ENCODE measurements at places on chromosomes 2 and 18. TPM values are rescaled to one million over a fixed set of nuclear protein-coding genes. Genes with fewer than 3 reads are reported as not detected.

DYNC1I2 gene
- 115 TPM for total RNA-seq

NRP2 gene
- 137 TPM for total RNA-seq

PLA2R1 gene
- 7.0 TPM for total RNA-seq

COL6A3 gene
- total RNA-seq, result 1.8 TPM

FBLN7 gene
- 2.2 TPM for total RNA-seq

SLC11A1 gene
- total RNA-seq, result under 0.01 TPM

LRRC30 gene
- not detected for total RNA-seq

CLEC4F gene
- under 0.01 TPM for total RNA-seq

NDC80 gene
- 3.2 TPM for total RNA-seq

NDUFS1 gene
- total RNA-seq, result 101 TPM

DQX1 gene
- total RNA-seq, result not detected

GPR39 gene
- total RNA-seq, result 0.22 TPM

GRCh38 chr18:66124394-66124793 lies 373.6 kb downstream of the CDH7 start:
- DNase-seq, result no peak

GRCh38 chr18:47990981-47991380 lies 60.5 kb upstream of the SMAD2 start:
- no peak for DNase-seq

DNA sequence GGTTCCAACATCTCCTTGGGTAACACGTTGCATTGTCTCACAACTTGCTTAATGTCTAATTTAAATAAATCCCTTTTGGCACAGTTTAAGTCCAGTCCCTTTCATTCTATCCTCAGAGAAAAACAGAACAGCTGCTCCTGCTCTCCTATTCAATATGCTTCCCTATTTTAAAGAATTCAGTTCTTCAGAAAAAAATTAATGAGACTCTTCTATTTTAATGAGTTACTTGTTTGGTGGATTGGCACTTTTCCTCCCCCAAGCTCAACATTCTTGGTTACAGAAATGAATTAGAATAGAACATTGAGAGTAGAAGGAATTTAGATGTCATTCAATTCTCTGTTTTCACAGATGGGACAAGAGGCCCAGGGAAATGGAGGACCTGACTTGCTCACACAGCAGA lies 116.9 kb upstream of the ATP8B1 start:
- DNase-seq, result no peak

- DNase-seq, result no peak
Observed at GRCh38 chr2:71607151-71607889, 154.0 kb downstream of the DYSF start.

- no peak for DNase-seq
Observed at GRCh38 chr18:62340996-62341395, 15.9 kb downstream of the TNFRSF11A start.

- peak; percentile 83 for DNase-seq
Observed at GRCh38 chr2:25521665-25522387, 151.6 kb downstream of the DTNB start.

DNA sequence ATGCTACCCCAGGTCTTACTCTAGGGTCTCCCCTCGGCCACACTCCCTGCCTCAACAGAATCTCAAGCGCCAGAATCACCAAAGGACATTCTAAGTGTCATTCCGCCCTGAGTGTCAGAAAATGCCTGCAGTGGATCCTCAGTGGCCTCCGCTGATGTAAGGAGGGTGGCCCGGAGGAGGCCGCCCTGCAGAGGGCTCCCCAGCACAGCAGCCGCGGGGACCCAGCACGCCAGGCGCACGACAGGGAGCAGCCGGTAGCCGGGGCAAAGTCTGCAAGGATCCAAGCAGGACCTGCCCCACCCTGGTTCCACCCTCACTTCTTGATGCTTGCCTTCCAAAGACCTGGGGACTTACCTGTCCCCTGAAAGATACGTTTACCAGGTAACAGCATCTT lies 54.2 kb upstream of the ID2 start:
- DNase-seq, result no peak

DNA sequence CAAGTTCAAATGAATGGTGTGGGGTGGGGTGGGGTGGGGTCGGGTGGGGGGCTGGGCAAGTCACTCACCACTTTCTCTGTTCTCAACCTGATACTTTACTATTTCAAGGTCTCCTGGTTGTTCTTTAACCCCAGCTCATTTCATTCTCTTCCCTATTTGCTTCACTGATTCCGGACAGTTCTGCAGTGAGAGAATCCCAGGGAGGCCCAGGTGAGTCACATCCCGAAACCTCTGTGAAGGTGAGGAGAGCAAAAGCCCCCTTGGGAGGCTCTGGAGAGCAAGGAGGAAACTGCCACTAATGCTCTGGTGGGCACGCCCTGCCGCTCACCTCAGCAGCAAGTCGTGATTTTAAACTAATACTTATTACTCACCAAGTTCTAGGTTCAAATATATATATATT lies 8.9 kb downstream of the EDAR start:
- DNase-seq, result no peak

DNA sequence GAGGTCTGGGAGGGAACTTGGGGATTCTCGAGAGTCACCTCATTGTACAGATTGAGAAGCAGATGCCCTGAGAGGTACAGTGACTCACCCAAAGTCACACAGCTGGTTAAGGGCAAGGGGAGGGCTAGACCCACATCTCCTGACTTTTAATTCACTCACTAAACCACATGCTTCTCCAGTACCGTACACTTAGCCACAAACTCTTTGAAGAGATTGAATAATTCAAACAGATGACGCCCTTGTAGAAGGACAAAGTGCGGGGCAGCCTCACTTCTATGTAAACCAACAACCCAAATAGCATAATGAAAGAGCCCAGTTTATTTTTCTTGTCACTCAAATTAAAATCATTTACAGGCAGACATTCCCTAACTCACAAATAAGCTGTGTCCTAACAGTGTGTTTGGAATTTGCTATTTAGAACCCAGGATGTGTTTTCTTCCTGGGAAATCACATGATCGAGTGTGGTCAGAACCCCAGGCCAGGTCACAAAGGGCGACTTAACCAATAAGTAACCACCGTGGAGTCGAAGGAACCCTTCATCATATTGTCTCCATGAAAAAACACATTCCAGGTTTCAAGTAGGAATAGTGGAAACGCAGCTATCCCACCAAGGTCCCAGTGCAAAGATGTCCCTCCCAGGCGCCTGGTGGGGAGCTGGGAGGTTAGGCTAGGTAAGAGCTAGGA lies 35.8 kb upstream of the PTPN4 start:
- DNase-seq, result no peak

DNA sequence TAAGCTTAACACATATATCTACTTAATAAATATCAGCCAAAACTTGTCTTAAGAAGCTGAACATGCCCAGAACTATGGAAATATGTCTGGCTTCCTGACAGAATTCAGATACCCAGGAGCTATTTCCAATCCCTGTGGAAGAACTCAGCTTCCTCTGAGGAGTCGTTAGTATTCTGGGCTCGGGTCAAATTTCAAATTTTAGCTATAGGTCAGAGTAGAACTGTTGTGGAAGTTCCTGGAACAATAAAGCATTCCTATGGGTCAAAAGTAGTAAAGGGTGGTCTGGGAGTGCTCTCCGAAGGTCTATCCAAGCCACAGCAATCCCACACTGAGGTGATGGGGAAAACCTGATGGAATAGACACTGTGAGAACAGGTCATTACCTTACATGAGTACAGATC lies 342.7 kb upstream of the CHST9 start:
- DNase-seq, result no peak

GRCh38 chr2:217801711-217802110 lies 201.1 kb downstream of the TNS1 start:
- no peak for DNase-seq

DNA sequence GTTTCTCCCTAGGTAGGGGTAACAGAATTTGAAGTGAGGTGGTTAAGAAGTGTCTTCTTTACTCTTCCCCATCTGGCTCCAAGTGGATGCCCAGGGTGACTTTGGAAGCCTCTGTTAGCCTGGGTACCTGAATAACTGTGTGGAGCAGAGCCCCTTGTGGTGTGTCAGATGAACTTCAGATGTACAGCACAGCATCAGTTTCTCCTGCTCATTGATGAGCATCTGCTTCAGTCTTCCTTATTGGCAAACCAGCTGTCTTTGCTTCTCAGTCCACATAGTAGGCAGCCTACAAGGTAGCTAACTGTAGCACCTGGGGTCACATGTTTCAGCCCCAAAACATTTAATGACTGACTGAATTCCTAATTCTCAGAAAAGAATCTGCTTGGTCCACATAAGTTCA lies 56.2 kb upstream of the ATP8B1 start:
- peak; percentile 56 for DNase-seq

GRCh38 chr18:74836296-74837139 lies 238.8 kb downstream of the ZNF407 start:
- peak; percentile 65 for DNase-seq

GRCh38 chr2:74457549-74458131 lies 598 bp upstream of the WBP1 start:
- peak; percentile 76 for DNase-seq

- DNase-seq, result no peak
Observed at GRCh38 chr2:137190411-137191195, 425.3 kb downstream of the THSD7B start.

- no peak for DNase-seq
Observed at GRCh38 chr18:26403491-26403890, 144.9 kb downstream of the KCTD1 start.

DNA sequence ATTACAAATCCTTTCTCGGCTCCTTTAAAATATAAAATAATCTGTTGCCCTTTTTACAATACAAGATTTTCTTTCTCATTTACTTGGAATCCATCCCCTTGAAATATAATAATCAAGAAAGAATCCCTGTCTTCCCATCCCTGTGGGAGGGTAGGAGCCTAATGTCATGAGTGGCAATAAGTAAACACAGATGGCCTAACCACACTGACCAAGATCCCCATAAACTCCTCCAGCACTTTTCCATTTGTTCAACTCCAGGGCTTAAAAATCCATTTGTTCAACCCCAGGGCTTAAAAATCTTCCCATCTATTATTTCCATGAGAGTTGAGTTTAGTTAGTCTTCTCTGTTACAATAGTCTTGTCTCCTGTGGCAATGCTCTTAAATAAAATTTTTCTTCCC lies 297.6 kb downstream of the CDH7 start:
- DNase-seq, result no peak

GRCh38 chr18:26710470-26711096 lies 154.9 kb downstream of the AQP4 start:
- no peak for DNase-seq

- peak; percentile 50 for DNase-seq
Observed at GRCh38 chr18:3151399-3152264, 68.1 kb downstream of the MYOM1 start.

- no peak for DNase-seq
Observed at GRCh38 chr2:96967961-96968360, 18.4 kb downstream of the FAM178B start.

- DNase-seq, result no peak
Observed at GRCh38 chr2:39981883-39982311, 202.8 kb upstream of the THUMPD2 start.

DNA sequence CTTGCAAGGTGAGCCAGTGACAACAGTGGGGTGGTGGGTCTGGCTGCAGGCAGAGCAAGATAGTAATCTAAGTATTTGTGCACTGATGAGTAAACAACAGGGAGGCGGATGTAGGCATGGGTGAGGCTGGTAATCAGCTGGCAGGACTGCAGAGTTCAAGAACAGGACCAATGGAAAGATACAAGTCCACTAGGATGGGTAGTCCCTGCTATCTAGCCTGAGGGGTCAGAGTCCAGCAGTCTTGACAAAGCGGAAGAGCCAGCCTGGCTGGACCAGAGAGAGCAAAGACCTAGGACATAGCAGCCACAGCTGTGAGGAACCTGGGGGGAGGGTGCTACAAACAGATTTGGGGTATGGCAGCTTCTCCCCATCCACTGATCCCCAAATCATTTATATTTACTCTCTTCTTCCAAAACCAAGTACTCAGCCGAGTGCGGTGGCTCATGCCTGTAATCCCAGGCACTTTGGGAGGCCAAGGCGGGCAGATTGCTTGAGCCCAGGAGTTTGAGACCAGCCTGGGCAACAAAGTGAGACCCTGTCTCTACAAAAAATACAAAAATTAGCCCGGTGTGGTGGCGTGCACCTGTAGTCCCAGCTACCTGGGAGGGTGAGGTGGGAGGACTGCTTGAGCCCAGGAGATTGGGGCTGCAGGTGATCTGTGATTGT lies 25.9 kb downstream of the VIL1 start:
- DNase-seq, result no peak

GRCh38 chr2:226773291-226773690 lies 26.3 kb downstream of the IRS1 start:
- no peak for DNase-seq

DNA sequence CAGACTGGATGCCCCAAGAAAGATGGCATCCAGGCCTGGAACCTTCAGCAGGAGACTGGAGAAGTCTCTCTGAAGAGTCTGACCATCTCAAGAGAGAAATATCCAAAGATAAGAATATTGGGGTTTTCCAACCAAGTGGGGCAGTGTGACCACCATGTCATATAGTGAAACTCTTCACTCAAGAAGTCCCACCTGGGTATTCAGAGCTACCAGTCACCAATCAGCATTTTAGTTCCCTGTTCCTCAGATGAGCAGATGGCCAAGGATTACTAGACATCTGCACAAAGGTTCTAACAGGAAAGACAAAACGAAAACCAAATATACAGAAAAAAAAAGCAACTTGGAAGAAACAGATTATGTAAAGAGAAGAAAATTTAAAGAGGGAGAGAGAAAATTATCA lies 38.5 kb upstream of the CXCR4 start:
- DNase-seq, result no peak

GRCh38 chr2:239022437-239023260 lies 174.8 kb downstream of the TWIST2 start:
- DNase-seq, result no peak

Measured in lung microvascular endothelial cell (primary cell).